HFF-Myc (cell line): ENCODE measurements at places on chromosomes 12 and 14.

DNA sequence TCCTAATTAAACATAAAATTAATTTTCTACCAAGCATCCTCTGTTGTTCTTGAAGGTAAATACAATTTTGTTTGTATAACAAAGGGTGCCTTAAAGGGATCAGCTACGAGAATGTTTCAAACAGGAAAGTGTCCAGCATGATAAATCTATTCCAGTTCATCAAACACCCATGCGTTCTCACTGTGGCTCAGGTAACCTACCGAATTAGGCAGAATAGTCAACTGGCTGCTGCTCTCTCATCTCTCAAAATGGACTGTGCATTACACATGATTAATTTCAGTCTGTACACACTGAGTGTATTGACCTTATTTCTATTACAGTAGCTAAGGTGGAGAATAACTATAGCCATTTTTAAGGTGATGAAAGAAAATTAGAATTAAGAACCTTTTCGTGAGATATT lies 127.5 kb upstream of the RMST start:
- no peak for DNase-seq

DNA sequence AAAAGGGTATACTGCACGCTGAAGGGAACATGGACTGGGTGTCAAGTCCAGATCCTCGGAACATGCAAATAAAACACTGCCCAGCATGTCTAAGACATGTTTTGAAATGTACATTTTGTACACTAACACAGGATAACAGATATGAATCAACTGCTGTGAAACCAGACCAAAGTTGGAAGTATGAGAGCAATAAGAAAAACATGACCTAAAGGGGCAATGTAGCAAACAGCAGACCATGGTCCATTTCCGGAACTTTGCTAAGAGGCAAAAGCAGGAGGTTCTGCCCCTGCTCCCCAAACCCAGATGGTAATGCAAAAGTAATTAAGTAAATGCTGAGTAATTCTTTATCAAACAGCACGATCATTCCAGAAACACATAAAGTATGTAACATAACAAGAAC lies 125.2 kb downstream of the SLC25A21 start:
- DNase-seq: no peak

DNA sequence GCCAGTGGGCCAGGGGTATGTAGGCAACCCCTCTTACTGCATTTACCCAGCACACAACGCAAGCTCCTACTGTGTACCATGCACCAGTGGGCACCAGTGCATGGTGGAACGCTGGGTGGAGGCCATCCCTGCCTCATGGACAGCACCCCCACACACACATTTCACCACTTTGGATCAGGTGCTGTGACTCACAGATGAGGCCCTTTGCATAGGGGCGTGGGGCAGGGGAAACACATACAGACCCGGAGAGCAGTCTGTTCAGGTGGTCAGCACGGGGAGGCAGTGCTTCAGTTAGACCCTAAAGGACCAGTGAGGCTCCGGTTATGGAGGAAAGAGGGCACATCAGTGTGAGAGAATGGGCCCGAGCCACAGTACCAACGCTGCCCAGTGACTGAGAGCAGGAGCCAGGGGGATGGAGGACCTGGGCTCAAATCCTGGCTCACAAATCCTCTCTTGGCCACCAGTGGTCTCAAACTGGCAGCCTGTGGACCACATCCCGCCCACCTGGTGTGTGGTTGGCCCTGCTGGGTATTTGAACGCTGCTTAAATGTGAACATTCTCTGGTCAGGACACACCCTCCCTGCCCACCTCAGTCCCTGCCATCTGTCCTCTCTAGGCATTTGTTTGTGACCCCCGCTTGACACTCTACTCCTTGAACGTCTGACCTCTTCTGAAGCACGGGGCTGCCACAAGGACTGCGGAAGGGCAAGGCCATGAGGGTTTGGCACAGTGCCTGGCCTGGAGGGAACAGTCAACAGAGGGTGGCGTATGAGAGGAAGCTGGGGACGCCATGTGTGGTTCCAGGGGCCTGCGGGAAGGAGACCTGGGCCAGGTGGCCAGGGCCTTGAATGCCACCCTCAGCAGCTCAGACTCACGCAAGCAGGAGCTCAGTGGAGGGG lies 46.7 kb downstream of the FAM222A start:
- DNase-seq: no peak

- DNase-seq: no peak
Observed at GRCh38 chr12:51124504-51124903, 41.1 kb upstream of the CSRNP2 start.

GRCh38 chr12:131124487-131125280 lies 171.0 kb downstream of the ADGRD1 start:
- no peak for DNase-seq

DNA sequence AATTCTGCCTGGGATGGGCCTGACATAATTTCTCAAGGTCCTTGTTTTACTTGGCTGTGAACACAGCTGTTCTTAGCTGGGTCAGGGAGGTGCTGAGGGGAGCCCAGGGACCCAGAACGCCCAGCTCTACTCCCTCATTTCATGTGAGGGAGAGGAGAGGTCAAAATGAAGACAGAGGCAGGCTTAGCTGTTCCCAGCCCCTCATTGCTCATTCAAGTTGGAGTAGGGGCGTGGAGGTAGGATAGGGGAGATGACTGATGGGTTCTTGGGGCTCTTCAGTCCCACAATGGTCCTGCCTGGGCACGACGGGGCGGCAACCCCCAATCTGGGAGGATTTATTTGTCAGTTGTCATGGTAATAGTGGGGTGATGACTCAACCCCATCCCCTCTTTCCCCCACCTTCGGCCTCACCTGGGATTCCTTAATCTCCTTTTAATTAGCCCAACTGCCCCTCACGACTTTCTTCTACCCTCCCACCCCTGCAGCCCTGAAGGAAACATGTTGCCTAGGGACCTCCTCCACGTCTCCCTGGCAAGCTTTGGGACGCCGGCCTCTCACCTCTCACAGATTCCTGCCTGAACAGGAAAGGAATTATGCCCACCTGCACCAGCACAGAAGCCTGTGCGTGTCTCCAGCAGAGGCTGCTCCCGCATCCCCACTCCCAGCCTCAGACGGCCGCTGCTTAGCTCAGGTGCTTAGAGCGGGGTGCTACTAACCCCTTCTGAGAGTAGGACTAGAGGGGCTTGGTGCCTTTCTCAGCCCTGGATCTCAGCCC lies 10.2 kb downstream of the SPRYD3 start:
- DNase-seq: no peak

DNA sequence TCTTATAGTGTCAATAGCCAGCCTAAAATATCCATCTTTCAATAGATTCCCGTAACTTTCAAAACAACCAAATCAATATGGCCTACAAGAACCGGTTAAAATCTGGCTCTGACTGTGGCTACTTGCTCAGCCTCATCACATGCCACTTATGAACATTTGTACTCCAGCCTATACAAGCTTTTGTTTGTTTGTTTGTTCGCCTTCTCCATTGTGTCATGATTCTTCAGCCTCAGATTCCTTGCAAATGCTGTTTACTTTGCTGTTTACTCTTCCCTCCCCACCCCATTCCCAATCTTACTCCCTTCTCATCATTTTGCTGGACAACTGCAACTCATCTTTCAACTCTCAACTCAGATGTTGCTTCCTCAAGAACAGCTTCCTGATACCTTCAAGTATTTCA lies 161.2 kb downstream of the CAPZA3 start:
- DNase-seq: no peak

DNA sequence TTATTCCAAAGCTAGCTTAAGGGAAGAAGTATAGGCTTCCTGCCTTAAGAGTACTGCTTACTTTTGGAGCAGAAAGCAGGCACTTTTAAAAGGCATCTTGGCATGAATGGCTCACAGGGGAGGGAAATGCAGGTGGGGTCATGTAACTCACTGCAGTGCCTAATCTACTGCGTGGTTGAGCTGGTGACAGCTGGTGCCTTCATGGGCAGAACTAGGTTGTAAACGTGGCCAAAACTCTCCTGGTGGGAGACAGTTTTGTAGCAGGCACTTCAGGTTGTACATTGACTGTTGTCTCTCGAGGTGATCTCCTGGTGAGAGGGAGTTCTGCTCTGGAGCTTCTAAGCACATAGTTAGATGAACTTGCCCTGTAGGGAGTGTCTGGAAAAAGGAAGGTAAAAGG lies 962.5 kb downstream of the DIO2 start:
- DNase-seq: no peak

GRCh38 chr14:87896393-87897380 lies 96.3 kb downstream of the GALC start:
- peak; percentile 63 for DNase-seq

- no peak for DNase-seq
Observed at GRCh38 chr14:82412545-82412944, 878.9 kb upstream of the SEL1L start.

DNA sequence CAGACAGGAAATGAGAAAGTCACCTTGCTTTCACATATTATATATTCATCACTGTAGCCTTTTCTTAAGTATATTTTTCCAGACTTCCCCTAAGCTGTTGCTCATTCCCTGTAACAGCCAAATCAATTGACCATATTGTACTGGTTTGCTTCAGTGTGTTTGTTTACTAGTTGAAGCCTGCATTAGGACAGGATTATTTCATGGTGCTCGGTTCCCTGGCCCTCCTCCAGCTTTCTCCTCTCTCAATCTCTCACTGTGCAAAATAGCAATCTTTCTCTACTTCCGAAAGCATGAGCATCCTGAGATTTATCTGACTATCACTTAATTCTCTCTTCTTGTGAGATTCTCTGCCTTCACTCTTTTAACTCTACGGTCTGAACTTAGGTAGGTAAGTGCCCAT lies 2.4 kb downstream of the SLC35F4 start:
- DNase-seq: no peak

DNA sequence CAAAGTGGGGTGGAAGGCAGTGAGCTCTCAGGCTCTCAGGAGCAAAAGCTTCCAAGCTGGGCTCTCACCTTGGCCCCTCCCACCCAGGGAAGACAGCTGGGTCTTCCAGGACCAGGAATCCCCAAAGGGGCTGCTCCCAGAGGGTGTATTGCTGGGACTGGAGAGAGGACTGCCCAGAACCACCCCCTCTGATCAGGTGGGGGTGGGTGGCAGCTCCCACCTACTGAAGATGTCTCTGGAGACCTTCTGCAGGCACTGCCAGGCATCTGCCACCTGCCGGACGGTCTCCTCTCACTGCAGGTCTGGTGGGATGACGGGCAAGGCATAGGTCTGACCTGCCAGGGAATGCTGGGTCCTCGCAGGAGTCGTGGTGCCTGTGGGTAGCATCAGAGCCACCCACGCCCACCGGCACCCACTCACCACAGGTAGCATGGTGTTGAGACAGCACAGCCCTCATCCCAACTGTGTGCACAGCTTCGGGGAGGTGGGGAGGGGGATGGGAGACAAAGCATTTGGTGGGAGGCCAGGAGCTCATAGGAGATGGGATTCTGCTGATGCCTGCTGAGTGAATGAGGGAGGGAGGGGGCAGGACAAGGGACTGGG lies 103.2 kb downstream of the SINHCAF start:
- DNase-seq: no peak

DNA sequence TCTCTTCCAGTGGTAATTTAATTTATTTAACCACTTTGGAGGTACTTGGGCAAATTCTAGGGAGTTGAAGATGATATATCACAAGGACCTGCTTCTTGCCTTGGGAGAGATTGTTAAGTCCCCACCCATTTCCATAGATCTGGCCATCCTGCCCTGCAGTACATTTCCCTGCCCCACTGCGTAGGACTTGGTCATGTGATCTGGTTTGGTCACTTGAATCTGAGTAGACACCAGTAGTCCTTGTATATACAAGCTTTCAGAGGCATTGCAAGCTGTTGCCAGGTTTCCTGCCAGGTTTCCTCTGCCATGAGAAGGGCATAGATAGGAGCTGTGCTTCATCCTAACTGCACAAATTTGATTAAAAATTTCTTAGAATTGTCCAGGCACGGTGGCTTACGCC lies 200.0 kb downstream of the ADAMTS20 start:
- DNase-seq: no peak

- no peak for DNase-seq
Observed at GRCh38 chr14:94424371-94424770, 28.2 kb downstream of the SERPINA11 start.

GRCh38 chr14:32453857-32454810 lies 125.0 kb downstream of the AKAP6 start:
- no peak for DNase-seq

DNA sequence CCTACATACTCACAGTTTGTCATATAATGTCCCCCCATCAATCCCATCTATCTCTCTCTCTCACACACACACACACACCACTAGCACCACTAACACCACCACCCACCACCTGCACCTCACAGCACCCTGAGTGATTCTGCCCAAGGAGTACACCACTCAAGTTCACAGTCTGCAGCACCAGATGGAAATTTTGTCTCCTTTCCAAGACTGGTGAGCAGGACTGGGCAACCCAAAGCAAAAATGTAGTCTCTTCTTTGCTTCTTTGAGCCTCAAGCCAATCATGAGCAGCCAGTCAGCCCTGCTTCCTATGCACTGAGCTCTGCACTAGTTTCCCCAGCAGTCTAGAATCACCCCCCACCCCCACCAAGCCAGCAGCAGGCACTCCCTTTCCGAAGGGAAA lies 15.0 kb upstream of the ARMH4 start:
- no peak for DNase-seq

DNA sequence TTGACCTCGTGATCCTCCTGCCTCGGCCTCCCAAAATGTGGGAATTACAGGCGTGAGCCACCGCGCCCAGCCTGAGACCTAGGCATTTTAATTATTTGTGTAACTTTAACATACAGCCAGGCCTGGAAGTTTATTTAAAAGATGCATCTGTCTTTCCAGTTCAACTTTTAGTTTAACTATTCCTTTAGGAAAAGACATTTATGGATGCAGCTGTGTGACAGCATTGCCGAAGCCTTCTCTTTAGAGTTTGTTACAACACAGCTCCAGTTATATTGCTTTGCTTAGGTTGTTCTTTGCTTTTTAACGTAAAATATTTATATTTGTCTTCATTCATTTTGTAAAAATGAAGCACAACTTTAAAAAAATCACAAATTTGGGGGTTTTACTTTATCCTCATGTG lies 67.0 kb downstream of the DIP2B start:
- no peak for DNase-seq

DNA sequence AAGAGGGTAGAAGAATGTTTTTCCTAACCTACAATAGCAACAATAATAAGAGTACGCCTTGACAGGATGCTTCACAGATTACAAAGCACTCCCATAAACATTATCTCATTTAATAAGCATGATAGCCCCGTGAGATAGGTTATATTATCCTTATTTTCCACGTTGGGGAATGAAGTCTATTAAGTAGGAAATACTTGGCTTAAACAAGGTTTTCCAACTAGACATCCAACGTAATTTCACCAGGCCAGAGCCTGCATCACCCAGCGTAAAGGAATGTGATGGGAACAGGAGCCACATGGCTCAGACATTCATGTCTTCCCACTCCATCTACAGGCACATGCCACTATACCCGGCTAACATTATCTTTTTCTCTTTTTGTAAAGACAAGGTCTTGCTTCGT lies 223.4 kb upstream of the AMIGO2 start:
- DNase-seq: no peak
